Caudate nucleus (tissue), 63 donors: ENCODE measurements at places on chromosomes 12 and 14.

DNA sequence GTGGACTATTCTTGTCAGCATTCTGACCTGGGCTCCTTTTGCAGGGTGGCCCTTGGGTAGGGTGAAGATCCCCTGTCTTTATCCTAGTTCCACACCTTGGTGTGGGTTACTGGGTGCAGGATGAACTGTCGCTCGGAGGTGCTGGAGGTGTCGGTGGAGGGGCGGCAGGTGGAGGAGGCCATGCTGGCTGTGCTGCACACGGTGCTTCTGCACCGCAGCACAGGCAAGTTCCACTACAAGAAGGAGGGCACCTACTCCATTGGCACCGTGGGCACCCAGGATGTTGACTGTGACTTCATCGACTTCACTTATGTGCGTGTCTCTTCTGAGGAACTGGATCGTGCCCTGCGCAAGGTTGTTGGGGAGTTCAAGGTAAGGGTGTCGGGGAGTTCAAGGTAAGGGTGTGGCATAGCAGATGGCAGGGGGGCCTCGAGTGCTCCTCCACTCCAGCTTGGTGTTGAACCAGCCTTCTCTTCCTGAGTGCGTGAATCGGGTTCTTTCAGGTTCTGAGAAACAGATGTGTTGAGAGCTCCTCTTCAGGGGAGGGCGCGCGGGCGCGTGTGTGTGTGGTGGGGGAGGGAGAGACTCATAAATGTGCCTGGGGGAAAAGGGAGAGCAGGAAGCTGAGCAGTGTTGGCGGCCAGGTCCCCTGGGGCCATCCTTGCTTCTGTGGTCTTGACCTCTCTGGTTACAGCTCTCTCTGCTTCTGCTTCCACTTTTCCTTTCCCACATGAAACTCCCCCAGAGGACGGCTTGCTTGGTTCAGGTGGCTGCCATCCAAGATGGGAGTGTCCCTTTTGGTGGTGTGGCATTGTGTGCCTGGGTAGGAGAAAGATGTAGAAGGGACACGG lies 4.0 kb downstream of the ATG101 start:
- peak; percentile 49 for DNase-seq

DNA sequence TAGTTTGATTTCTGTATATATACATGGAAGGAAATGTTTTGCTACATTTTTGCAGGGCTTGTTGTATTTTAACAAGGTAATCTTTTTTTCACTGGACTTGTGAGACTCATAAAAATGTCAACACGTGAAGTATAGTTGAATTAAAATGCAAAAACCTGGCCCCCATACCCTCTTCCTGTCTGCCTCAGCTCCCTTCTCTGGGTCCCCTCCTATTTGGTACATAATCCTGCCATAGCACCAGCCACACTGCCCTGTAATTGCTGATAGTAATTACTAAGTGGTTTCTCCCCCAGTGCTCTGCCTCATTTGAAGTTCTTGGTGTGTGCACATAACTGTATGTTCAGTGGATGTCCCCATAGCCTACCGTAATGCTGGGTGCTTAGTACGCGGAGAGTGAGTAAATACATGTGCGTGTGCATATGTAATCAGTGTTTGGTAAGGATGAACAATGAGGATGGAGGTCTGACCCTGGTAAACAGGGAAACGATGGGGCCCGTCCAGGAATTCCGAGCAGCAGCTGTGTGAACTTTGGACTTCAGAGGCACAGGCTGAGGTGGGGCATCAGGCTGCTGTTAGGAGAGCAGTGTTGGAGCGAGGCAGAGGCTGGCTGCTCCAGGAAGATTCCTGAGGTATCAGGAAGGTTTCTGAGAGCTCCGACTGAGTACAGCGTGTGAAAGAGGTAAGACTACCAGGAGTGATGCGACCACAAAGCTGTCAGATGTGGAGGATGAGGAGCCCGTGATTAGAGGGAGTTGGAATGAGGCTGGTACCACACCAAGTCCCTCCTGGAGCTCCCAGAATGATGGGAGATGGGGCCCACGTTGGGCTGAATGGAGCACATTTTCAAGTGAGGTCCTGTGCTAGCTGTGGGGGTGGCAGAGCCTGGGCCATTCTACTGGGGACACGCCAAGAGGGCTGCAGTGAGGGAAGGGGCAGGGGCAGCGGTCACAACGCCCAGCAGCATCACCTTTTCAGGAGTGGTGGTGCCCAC lies 106.8 kb downstream of the PELI2 start:
- DNase-seq, result no peak

DNA sequence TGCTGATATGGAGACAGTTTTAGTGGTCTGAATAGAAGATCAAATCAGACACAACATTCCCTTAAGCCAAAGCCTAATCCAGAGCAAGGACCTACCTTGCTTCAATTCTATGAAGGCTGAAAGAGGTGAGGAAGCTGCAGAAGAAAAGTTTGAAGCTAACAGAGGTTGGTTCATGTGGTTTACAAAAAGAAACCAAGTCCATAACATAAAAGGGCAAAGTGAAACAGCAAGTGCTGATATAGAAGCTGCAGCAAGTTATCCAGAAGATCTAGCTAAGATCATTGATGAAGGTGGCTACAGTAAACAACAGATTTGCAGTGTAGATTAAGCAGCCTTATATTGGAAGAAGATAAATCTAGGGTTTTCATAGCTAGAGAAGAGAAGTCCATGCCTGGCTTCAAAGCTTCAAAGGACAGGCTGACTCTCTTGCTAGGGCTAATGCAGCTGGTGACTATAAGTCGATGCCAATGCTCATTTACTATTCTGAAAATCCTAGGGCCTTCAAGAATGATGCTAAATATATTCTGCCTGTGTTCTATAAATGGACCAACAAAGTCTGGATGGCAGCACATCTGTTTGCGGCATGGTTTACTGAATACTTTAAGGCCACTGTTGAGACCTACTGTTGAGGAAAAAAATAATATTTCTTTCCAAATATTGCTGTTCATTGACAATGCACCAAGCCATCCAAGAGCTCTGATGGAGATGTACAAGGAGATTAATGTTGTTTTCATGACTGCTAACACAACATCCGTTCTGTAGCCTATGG lies 361.0 kb downstream of the DPF3 start:
- DNase-seq, result no peak

DNA sequence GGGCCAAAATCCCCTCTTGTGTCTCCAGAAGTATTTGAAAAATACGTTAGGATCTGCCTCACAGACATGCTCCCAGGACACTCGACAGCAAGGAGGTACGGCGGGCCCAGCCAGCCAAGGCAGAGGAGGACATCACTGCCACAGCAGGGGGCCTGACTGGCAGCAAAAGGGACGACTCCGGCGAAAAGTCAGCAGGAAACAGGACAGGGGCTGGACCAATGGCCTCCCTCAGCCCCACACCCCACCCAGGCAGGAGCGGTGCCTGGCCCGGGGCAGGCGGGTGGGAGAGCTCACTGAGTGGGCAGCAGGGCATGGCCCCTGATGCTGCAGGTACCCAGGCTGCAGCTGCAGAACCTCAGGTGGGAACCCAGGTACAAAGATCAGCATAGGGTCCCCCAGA lies 17.8 kb downstream of the BRF1 start:
- DNase-seq, result no peak

DNA sequence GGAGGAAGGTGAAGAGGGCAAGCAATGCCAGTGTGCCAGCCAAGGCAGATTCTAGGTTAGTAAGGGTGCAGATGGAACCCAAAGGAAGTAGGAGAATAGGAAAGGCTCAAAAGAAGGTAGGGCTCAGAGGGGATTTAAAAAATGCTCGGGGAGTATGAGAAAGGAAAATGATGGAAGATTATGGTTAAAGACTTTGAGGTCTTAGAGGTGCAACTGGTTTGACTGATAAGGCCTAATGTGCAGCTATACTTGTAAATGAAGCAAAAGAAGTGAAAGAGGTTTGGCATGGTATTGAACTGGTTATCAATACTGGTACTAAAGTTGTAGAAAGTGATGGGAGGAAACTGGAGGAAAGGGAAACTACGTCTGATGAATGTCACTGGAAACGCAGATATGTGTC lies 94.7 kb downstream of the RPS6KA5 start:
- no peak for DNase-seq

GRCh38 chr14:89348722-89349121 lies 68.3 kb downstream of the FOXN3 start:
- no peak for DNase-seq

GRCh38 chr12:116159593-116160200 lies 117.8 kb downstream of the MED13L start:
- no peak for DNase-seq

DNA sequence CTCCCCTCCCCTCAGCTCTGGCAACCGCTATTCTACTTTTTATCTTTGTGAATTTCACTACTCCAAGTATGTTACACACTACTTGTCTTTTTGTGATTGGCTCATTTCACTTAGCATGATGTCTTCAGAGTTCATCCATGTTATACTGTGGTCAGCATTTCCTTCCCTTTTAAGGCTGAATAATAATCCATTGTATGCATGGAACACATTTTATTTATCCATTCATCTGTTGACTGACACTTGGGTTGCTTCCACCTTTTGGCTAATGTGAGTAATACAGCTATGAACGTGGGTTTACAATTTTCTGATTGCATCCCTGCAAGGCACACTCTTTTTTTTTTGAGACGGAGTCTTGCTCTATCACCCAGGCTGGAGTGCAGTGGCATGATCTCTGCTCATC lies 53.0 kb upstream of the FUT8 start:
- no peak for DNase-seq

DNA sequence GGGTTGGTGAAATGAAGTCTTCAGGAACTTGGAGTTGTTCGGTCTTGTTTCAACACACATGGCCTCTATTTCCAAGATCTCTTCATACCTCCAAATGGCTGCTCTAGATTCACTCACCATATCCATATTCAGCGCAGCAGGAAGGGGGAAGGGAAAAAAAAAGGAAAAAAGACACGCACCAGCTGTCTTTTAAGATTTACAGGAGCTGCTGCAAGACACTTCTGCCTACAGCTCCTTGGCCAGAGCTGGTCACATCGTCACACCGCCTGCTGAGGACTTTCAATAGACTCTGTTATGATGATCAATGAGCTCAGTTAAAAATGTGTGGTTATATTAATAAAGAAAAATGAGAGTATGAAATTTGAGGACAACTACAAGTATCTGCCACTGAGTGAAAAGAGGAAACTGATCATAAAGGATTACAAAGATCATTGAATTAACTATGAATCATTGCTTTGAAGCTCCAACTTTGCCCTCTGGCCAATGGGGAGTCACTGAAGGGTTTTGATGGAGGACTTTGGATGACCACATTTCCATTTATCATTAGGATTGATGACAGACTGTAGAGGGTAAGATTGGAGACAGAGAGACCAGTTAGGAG lies 182.1 kb upstream of the HMGA2 start:
- no peak for DNase-seq

GRCh38 chr12:56385873-56386272 lies 23.2 kb upstream of the APOF start:
- no peak for DNase-seq

GRCh38 chr14:20428802-20429201 lies 7.2 kb downstream of the KLHL33 start:
- DNase-seq, result no peak
